Myocyte (in vitro differentiated cells): ENCODE measurements at places on chromosomes 6 and 20.
A peak's percentile ranks its signal among the peaks of the same experiment; 100 is the strongest.

DNA sequence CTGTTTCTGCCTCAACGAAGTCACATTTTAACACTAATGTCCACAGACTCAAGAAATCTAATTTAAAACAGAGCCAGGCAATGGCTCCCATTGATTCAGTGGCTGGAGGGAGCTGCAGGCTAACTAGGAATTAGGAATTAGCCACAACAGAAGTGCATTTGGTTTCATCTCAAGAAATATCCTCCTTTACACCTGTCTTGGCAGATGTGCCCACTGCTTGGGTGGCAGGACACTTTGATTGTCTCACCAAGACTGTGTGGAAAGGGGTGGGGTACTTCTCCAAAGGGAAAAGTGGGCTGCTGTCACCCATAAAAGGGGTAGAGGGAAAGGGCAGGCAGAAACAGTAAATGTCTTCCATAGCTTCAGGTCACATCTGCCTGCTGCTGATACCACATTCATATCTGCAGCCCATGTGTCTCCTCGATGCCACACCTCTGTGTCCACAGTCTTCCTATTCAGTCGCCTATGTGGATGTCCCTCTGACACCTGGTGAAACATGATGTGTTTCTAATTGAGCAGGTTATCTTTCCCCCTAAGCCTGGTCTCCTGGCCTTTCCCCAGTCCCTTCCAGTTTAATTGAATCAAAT is 10.9 kb upstream of the OSER1 start:
- no peak for DNase-seq

DNA sequence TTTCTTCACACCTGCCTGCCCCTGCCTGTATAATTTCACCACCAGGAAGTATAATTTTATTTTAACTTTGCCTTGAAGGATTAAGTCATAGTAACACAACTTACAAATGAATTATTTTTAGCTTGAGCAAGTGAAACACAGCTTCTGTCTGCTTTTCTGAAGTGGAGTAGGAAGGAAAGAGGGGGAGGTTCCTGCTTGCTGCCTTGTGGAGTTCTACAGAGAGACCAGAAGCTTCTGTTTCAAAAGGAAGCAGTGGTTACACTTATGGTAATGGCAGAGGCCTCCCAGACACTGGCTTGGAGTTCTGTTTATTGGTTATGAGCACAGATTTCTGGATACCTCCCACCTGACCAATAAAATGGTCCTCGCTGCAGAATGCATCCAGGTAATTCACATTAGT is 159.6 kb downstream of the TMEM200A start:
- no peak for DNase-seq

- DNase-seq = no peak
Measured at GRCh38 chr6:141539617-141540016, 593.1 kb upstream of the GJE1 start.

- DNase-seq = no peak
Measured at GRCh38 chr6:167252271-167252670, 38.8 kb upstream of the UNC93A start.

DNA sequence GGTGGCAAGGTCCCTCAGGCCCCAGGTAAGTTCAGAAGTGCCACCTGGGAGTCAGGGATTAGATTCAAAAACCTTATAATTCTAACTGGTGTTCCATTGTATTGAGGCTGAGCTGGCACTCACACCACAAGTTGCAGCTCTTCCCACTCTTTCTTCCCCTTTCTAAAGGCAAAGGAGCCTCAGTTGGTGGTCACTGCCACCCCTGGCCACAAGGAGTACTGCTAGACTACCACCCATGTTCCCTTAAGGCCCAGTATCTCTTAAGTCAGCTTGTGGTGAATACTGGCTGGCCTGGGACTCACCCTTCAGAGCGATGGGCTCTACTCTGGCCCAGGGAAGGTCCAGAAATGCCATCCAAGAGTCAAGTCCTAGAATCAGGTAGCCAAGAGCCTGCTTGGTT is 421.1 kb upstream of the KHDRBS2 start:
- no peak for DNase-seq

DNA sequence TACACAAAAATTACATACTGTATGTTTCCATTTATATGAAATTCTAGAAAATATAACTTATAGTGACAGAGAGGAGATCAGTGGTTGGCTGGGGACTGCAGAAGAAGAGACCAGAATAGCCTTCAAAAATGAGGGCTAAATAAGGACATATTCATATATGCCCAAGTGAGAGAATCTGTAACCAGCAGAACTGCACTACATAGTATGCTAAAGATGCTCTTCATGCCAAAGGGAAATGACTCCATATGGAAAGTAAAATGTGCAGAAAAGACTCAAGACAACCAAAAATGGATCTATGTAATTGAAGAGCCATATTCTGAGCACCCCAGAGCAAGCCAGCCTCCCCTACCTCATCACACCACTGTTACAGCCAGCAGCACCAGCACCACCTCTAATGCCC is 29.0 kb downstream of the ELOVL2 start:
- DNase-seq = no peak

DNA sequence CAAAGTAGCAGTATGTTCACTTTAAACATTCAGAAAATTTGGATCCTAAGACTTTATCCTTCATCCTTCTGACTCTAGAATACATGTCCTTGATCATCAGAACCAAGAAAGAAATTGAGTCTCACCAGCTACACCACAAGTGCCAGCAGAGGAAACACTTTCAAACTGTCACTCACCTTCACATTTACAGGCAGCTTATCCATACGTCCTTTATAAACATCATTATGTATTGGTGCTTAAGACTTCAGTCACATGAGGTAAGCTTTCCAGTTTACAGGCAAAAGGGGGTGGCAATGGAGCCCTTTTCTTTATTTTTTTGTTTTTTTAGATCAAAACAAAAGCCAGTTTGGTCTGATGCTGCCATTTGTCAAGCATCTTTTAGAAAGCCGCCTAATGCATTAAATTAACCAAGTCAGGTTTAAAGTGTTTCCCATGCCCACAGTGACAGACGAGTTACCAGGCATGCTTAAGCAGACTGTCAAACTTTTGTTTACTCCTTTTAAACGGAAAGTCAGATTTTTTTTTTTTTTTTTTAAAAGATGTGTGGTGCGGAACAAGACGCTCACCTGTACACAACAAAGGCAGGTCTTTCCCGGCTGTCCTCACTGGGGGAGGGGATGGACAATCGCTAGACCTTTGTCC is 952 bp upstream of the BRPF3 start:
- DNase-seq = peak; percentile 5

GRCh38 chr6:121067381-121067780 is 266.9 kb downstream of the TBC1D32 start:
- no peak for DNase-seq

DNA sequence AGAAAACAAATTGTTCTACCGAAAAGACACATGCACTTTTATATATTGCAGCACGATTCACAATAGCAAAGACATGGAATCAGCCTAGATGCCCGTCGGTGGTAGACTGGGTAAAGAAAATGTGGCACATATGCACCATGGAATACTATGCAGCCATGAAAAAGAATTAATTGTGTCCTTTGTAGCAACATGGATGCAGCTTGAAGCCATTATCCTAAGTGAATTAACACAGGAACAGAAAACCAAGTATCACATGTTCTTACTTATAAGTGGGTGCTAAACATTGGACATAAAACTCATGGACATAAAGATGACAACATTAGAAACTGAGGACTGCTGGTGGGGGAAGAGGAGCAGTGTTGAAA is 32.4 kb downstream of the RALGAPB start:
- DNase-seq = no peak

DNA sequence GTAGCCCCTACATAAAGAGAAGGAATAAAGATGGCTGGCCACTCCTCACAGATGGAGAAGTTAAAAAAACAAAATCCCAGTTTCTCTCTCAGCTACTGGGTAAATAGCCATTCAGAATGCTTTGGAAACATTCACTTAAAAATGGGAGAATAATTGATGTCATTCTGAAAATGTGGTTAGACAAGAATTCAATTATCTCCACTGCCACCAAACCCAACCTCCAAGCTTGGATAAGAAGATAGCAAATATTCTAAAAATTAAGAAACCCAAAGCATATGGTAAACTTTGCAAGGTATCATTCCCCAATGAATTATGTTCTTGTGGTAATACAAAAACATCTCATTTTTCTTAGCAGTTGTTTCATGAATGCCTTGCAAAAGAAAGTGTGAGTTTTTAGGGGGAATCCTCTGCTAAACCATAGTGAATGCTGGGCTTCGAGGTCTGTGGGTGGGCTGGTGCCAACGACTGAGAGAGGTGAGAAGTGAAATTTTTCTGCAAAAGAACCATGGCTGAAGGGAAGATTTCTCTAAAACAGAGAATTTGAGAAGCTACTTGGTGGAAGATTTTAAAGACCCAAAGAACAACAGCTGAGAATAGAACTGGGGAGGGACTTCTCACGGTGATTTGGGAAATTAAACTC is 497.9 kb upstream of the JARID2 start:
- peak; percentile 40 for DNase-seq

DNA sequence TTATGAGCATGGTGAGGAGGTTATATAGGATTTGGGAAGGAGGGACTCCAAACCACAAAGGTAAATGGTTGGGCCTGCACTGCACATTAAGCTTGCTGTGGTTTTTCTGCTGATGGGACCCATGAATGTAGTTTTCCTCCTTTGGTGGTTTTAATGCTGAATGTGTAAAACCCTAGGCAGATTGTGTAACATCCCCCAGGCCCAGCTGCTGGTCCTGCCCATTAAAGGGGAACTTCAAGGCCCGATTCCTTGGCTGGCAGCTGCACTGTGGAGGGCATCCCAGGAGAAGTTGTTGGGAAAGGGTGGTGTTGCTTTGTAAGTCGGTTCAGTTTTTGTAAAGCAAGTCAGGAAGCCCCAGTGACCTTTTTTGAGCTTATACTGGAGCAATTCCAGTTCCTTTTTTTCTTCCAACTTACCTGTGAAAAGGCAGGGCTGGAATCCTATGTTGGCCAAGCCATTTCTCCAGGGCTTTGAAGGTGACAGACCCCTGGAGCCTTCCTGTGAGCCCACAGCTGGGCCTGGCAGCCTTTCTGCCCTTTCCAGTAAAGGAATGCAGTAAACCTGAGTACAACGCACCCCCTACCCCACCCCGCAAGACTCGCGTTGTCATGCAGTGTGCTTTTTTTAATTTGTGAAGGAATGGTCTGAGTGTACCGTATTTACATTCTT is 43.1 kb upstream of the NAA20 start:
- peak; percentile 90 for DNase-seq

- DNase-seq = no peak
Measured at GRCh38 chr20:63705232-63706026, 2.3 kb downstream of the ARFRP1 start.

- DNase-seq = no peak
Measured at GRCh38 chr6:162596676-162597075, 130.9 kb downstream of the PRKN start.

DNA sequence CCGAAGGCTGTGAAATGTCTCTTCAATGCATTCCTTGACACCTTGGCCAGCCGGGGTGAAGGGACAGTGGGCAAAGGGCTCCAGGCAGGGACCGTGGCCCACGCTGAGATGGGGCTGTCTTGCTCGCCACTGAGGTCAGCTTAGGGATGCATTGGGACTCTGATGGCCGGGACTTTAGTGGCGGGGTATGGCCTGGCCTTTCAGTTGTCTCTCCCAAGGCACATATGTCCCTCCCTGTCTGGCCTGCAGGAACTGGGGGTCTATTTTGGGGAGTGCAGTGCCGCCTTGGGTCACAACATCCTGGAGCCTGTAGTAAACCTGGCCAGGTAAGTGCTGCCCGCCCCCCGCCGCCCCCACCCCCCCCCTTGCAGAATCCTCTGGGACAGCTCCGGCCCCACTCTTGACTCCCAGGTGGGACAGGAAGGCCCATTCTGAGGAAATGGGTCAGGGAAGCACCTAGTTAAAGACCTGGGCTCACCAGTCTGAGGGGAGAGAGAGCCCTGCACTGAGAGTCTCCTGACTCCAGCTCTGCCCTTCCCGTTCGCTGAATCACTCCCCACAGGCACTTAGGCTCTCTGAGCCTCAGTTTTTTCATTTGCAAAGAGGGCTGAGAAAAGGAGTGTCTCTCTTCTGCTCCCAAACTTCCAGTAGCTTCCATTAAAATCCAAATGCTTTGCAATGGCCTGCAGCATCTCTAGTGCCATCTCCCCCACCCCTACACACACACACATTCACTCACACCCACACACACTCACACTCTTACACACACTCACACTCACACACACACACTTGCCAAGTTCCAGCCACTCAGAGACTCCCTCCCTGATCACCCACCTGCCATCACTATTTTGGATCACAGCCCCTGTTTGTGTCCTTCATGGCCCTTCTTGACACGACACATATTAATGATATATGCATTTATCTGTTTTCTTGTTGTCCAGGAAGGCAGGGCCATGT is 33.1 kb downstream of the RAB44 start:
- DNase-seq = no peak

GRCh38 chr6:41059556-41059955 is 6.6 kb downstream of the APOBEC2 start:
- DNase-seq = peak; percentile 66

GRCh38 chr20:32706486-32706885 is 32.7 kb upstream of the C20orf203 start:
- no peak for DNase-seq

GRCh38 chr20:11403711-11404110 is 514.0 kb upstream of the BTBD3 start:
- DNase-seq = no peak

GRCh38 chr20:24056491-24056890 is 67.9 kb upstream of the GGTLC1 start:
- DNase-seq = no peak

DNA sequence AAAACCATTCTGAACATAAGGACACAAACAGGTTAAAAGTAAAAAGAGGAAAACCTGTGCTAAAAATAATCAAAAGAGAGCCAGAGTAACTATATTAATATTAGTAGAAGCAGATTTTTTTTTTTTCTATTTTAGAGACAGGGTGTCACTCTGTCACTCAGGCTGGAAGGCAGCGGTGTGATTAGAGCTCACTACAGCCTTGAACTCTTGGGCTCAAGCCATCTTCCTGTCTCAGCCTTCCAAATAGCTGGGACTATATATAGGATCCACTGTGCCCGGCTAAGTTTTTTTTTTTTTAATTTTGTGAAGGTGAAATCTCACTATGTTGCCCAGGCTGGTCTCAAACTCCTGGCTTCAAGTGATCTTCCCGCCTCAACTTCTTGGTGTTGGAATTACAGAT is 33.4 kb upstream of the PLN start:
- peak; percentile 22 for DNase-seq

GRCh38 chr6:122580737-122581136 is 29.5 kb upstream of the PKIB start:
- no peak for DNase-seq
